Activated CD8-positive, alpha-beta T cell treated with anti-CD3 and anti-CD28 coated beads, Interleukin-2, amount 10 ng/mL, durations not matched to agents 7 days and 5 days (primary cell): ENCODE measurements at places on chromosomes 2 and 18.

DNA sequence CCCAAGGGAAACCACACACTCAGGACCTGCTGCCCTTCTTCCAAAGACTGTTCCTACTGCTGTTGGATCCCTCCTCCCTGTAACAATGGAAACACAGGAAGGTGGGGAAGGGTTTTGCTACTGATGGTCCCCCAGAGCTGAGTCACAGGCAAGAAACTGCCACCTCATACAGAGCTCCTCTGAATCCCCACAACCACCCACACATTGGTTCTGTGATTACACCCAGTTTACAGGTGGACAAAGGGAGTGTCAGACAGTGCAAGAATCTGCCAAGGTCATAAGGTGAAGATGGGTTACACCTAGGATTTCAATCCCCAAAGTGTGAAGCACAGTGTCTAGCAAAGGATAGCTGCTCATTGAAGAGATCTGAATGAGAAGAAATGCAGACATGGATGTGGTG, 141.7 kb upstream of the LMAN1 start:
- DNase-seq, result no peak

DNA sequence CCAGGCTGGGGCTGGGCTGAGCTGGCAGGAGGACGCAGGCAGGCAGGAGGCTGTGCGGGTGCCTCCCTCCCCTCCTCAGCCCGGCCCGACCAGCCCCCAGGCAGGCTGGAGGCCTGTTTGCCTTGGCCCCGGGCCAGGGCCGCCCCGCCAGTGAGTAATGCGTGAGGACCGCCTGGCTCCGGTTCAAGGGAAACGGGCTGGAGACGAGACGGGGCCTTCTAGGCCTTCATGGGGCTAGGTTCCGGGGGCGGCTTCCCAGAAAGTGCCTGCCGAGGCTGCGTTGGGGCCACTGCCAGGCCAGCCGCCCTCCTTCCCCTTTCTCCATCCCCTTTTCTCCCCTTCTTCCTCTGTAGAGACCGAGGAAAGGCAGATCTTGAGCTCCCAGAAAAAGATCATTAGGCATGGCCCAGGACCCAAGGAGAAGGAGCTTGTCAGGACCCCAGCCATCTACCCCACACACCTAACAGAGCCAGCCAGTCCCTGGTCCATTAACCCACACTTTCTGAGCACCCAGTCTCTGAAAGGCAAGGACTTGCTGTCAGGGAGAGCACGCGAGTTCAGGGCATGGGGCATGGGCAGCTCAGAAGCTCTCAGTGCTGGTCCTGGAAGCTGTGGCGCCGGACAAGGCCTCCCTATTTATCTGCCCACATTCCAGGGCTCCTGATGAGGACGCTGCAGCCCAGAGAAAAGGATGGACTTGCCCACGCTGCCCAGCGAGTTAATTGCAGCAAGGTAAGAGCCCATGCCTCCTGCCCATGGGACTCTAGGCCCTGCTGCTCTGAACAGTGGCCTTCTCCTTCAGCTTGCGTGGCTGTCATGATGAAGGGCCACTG, 48.5 kb downstream of the SMAD7 start:
- no peak for DNase-seq

DNA sequence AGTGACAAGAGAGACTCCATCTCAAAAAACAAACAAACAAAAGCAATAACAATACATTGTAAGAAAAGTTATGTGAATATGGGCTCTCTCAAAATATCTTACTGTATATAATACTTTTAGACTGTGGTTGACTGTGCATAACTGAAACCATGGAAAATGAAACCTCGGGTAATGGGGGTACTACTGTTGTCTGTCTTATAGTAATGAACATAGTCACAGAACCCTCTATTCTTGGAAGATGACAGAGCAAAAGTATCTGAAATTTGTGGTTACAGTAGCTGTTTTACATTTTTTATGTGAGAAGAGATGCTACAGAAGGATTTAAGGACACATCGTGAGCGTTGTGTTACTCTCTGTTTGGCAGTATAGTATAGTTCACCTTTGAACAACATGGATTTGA, 60.5 kb downstream of the MAP4K4 start:
- DNase-seq, result peak; percentile 41

DNA sequence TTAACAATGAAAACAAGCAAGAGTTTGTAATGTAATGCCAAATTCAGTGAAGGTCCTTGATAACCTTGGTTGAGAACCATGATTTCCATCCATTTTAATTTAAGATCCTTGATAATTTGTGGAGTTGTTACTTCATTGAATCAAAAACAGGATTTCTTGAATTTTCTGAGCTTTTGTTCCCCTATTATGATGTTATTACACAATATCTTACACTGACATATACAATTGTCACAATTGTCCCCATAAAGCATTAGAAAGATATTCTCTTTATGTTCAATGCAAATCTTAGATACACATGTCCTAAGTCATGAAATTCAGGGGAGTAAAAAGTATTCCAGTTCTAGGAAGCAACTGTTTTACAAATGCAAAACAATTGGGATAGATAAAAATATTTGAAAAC, 83.6 kb downstream of the ARHGEF33 start:
- DNase-seq, result no peak

GRCh38 chr18:26736301-26736700, 129.2 kb downstream of the AQP4 start:
- DNase-seq, result no peak

DNA sequence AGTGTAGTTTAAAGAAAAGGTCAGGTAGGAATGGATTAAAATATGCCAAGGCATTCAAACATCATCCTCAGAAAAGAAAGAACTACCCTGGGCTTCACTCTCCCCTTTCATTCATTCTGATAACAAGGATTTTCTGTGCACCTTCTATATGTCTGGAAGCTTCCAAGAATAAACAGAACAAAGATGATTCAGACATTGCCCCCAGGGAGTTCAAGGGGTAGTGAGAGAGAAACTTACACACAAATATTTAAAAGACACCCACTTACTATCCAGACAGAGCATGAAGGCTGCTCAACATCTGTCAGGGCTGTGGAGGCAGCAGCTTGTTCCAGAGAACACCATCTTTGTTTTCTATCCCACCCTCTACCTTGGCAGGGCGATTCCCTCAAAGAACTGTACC, 140.5 kb downstream of the ALK start:
- no peak for DNase-seq

DNA sequence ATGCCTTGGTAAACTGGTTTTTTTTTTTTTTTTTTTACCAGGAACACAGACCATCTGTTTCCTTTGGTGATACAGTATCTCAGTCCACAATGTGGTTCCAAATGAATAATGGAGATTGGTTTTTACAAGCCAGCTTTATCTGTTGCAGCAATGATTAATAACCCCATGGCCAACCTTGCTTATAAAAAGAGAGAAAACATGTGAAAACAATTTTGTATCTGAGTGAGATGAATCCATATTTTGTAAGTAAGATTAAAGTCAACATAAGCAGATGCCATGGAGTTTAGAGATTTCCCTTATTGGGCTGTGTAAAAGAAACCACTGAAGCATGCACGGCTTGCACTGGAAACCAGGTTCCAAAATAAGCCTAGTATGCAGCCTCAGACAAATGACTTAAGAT, 108.6 kb upstream of the CNTNAP5 start:
- no peak for DNase-seq

- DNase-seq, result no peak
Measured at GRCh38 chr2:5741242-5741641, 49.1 kb downstream of the SOX11 start.
